ENCODE measurements at places on chromosomes 3 and 15. TPM values are rescaled to one million over a fixed set of nuclear protein-coding genes. Genes with fewer than 3 reads are reported as not detected.

PLA1A gene
- not detected for total RNA-seq

MYL3 gene
- not detected for total RNA-seq

LRRIQ4 gene
- not detected for total RNA-seq

SERINC4 gene
- total RNA-seq, result not detected

NEK10 gene
- not detected for total RNA-seq

PLSCR1 gene
- 93.7 TPM for total RNA-seq

OR4F6 gene
- total RNA-seq, result not detected

PRC1 gene
- total RNA-seq, result 93.7 TPM

ANKUB1 gene
- total RNA-seq, result not detected

TNFAIP8L3 gene
- 12.1 TPM for total RNA-seq

EID1 gene
- total RNA-seq, result 286 TPM

TLR9 gene
- not detected for total RNA-seq

CFAP100 gene
- total RNA-seq, result not detected

SLC12A8 gene
- 12.1 TPM for total RNA-seq

FANCI gene
- total RNA-seq, result 5.5 TPM

SYNPR gene
- not detected for total RNA-seq

C3orf20 gene
- total RNA-seq, result not detected

BCHE gene
- total RNA-seq, result 28.6 TPM

VGLL3 gene
- 12.7 TPM for total RNA-seq

TGM4 gene
- not detected for total RNA-seq

TAGLN3 gene
- total RNA-seq, result not detected

CCDC54 gene
- not detected for total RNA-seq

GCNT3 gene
- total RNA-seq, result not detected

MYZAP gene
- total RNA-seq, result 0.72 TPM

NRROS gene
- total RNA-seq, result 0.52 TPM

CCNDBP1 gene
- 55.6 TPM for total RNA-seq

POPDC2 gene
- 0.13 TPM for total RNA-seq

LRRC31 gene
- total RNA-seq, result not detected

PCBP4 gene
- 55.6 TPM for total RNA-seq

TICRR gene
- 6.3 TPM for total RNA-seq

KCNAB1 gene
- total RNA-seq, result 0.13 TPM

GOLGA6L10 gene
- not detected for total RNA-seq

CLRN1 gene
- total RNA-seq, result not detected

PDHB gene
- 68.0 TPM for total RNA-seq

ZBED2 gene
- 0.39 TPM for total RNA-seq

CP gene
- total RNA-seq, result 1.0 TPM

SNX22 gene
- total RNA-seq, result 0.40 TPM

CGNL1 gene
- 0.39 TPM for total RNA-seq

CHRM5 gene
- not detected for total RNA-seq

PIK3CB gene
- total RNA-seq, result 5.4 TPM

OXTR gene
- total RNA-seq, result 4.3 TPM

OGG1 gene
- total RNA-seq, result 13.9 TPM

C15orf62 gene
- total RNA-seq, result not detected

RGMA gene
- 5.3 TPM for total RNA-seq

GRK7 gene
- under 0.01 TPM for total RNA-seq

CPA3 gene
- total RNA-seq, result not detected

LIPC gene
- not detected for total RNA-seq

IMPG2 gene
- total RNA-seq, result 0.24 TPM

SSUH2 gene
- total RNA-seq, result not detected

ZKSCAN7 gene
- total RNA-seq, result 7.1 TPM

HIGD2B gene
- not detected for total RNA-seq

ARL6IP5 gene
- total RNA-seq, result 179 TPM

KBTBD13 gene
- total RNA-seq, result 0.13 TPM

DPPA4 gene
- total RNA-seq, result not detected

IL16 gene
- total RNA-seq, result 2.7 TPM

ITIH1 gene
- not detected for total RNA-seq

GABRB3 gene
- 1.2 TPM for total RNA-seq

ARRDC4 gene
- 22.7 TPM for total RNA-seq

Data from epithelial cell of alveolus of lung (primary cell).